Activated CD4-positive, alpha-beta T cell treated with anti-CD3 and anti-CD28 coated beads, Interleukin-2, amount 50 U/mL, for 48 hours (primary cell): ENCODE measurements at places on chromosomes 3 and 15.

DNA sequence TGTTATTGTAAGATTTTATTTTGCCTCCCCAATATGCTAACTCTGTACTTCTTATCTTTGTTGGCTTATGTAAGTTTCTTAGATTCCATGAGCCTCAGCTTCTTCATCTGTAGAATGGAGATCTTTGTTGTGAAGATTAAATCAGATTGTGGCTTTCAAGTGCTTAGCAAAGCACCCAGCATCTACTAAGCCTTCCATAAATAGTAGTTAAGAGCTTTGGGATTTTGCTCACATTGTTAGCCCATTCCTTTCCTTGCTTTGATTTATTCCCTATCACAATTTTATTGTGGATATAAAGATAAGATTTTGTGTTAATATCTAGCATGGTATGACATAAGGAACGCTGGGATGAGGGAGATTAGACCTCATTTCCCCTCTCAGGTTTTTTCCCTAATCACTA lies 501.4 kb downstream of the PYDC2 start:
- no peak for DNase-seq

DNA sequence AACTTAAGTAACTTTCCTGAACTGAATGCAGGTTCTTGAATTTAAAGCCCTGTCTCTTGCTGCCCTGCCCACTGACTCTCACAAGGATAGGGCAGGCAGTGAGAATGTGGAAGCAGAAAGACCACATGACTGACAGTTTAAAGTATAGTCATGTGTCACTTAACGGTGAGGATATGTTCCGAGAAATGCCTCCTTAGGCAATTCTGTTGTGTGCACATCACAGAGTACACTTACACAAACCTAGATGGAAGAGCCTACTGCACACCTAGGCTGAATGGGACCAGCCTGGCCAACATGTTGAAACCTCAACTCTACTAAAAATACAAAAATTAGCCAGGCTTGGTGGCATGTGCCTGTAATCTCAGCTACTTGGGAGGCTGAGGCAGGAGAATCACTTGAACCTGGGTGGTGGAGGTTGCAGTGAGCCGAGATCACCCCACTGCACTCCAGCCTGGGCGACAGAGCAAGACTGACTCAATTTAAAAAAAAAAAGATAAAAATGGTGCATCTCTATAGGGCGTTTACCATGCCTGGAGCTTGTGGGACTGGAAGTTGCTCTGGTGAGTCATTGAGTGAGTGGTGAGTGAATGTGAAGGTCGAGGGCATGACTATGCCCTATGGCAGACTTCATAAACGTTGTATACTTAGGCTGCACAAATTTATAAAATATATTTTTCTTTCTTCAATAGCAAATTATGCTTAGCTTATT lies 18.9 kb upstream of the COPG1 start:
- DNase-seq = peak; percentile 10

GRCh38 chr3:109851854-109852253 lies 514.5 kb upstream of the DPPA4 start:
- no peak for DNase-seq

GRCh38 chr3:155553780-155554179 lies 191.1 kb downstream of the PLCH1 start:
- DNase-seq = no peak

GRCh38 chr3:133540896-133541674 lies 32.4 kb upstream of the CDV3 start:
- no peak for DNase-seq

- DNase-seq = no peak
Measured at GRCh38 chr15:75140080-75140879, 61.4 kb upstream of the C15orf39 start.

DNA sequence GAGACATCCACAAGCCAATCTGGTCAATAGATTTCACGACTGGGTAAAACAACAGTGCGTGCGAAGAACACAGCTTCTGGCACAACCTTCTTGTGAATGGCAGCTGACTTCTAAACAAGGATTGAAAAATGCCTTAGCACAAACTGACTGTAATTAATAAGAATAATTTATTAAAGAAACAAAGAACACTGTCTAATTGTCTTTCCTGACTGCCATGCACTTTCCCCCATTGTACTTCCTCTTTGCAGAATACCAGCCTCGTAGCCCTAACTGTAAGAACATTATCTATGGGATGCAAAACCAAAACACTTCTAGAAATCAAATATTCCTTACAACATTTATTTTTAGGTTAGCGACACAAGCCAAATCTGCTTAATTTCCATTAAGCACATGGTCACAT lies 6.5 kb downstream of the FOXP1 start:
- DNase-seq = no peak

DNA sequence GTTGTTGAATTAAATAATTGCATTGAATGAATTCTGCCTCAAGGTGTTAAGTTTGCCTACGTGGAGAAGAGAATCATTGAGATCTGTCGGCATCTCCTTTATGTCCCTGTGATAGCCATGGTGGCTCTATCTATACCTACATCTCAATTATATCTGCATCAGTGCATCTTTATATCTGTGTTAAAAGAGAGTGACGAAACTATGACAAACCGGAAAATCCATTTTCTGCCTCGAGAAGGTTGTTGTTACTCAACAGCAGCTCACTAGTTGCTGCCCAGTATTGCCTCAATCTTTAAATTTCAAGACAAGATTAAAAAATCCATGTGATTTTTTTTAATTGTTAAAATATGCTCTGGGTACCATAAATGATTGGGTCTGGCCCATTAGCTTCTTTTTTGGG lies 58.7 kb downstream of the GUCA1C start:
- no peak for DNase-seq

GRCh38 chr3:61908382-61908781 lies 347.0 kb downstream of the PTPRG start:
- DNase-seq = no peak

GRCh38 chr15:101127506-101128076 lies 124.3 kb downstream of the CHSY1 start:
- peak; percentile 43 for DNase-seq

DNA sequence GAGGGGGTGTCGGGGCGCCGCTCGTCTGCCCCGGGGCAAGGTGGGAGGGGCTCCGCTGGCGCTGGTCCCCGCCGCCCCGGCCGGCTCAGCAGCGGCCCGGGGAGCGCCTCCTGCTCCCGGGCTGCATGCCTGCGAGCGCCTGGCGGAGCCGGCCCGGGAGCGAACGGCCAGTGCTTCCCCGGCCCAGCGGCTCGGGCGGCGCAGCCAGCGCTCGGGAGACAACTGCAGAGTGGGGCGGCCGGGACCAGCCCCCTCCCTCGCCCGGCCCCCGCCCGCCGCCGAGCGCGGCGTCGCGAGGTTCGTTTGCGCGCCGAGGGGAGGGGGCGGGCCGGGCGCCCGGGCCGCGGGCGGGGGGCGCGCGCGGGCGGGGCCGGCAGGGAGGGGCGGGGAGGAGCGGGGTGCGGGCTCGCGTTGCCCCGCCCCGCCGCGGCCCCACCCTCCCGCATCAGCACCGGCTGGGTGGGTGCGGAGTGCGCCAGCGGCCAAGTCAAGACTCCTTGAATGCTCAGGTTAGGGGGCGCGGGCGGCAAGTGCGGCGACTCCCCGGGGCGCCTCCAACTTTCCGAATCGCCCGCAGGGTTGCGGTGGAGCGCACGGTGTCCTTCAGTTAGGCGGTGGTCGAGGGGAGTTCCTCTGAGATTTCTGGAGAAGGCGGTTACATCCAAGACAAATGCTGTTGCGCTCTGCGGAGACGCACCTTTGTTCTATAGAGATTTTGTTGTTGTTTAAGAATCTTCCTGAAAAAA lies at the start of gene RGMA:
Gene RGMA (minus strand): TSS at position 231 of the 746 bp plus-strand sequence. CDS start 279 bp downstream, outside the sequence.
- peak; percentile 19 for DNase-seq

- DNase-seq = no peak
Measured at GRCh38 chr3:158105119-158105709, 1.0 kb downstream of the SHOX2 start.

DNA sequence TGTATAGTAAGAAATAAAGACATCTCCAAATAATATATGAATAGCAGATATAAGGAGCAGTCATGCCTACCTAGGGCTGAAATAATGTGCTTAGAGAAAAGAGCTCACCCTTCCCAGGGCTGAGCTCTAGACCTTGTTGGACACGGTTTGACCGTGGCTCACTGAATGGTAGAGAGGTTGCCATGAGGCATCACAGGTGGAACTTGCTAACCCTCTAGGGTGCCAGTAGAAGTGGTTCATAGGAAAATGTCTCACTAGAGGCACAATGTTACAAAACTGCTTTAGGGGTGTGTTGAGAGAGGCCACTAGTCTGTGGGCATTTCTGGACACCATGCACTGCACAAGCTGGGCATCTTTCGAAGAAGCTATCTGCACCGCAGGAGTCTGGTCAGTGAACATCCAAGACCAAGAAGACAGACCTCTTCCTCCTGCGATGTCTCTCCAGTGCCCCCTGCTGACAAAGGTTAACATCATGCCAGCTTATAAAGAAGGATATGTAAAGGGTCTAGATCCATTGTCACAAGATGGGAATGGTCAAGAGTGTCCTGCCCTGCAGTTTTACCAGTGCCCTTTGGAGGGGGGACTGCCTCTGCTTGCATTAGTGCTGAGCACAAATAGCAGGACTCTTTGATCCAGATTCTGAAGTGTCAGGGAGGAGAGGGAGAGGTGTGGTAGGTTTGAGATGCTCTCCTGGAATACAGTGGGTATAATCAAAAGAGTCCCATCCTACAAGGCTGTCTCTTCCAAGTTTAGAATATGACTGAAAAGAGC lies 266.8 kb downstream of the ZNF385D start:
- DNase-seq = peak; percentile 7

DNA sequence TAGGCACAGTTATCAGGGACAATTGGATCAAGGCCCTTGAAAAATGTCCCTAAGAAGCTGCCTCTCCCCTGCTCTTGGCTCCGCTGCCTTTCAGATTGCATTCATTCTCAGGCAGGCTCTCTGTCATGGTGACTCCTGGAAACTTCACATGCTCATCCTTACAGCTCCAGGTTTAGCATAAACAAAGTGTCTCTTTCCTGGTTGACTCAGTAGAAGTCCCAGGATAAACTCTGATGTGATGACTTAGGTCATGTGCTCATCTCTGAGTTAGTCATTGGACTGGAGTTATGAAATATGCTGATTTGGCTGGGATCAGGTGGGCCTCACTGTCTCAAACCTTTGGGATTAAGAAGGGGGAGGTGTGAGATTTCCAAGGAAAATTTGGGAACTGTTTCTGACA lies 243.8 kb downstream of the ZNF621 start:
- no peak for DNase-seq

- DNase-seq = no peak
Measured at GRCh38 chr3:114223143-114223542, 14.2 kb downstream of the ZNF80 start.

GRCh38 chr3:127092776-127093175 lies 100.2 kb upstream of the PRR23E start:
- DNase-seq = no peak

DNA sequence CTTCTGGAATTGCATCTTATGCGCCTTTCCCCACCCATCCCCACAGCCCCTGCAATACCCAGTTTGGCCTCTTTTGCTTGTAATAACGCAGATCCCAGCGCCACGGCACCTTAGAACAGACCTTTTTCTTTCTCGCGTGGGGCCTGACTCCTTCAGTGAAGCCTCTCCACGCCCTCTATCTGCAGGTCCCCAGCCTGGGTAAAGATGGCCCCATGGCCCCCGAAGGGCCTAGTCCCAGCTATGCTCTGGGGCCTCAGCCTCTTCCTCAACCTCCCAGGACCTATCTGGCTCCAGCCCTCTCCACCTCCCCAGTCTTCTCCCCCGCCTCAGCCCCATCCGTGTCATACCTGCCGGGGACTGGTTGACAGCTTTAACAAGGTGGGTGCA lies 594 bp downstream of the CRELD1 start:
- DNase-seq = no peak

- DNase-seq = no peak
Measured at GRCh38 chr15:45251888-45252287, at the start of gene SLC28A2. SLC28A2 (plus strand) TSS chr15:45252234; CDS start chr15:45253216, 982 bp downstream.

- no peak for DNase-seq
Measured at GRCh38 chr3:157061265-157061664, 98.7 kb downstream of the CCNL1 start.

DNA sequence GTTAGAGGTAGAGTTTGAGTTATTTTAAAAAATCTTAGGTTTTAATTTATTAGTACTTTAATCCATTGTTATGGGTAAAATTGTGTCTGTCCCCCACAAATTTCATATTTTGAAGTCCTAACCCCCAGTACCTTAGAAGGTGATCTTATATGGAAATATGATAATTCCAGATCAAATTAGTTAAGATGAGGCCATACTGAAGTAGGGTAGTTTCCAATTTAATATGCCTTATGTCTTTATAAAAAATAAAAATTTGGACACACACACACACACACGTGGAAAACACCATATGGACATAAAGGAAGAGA lies 18.6 kb upstream of the ADGRG7 start:
- DNase-seq = no peak

- DNase-seq = no peak
Measured at GRCh38 chr3:66488492-66488891, 12.3 kb downstream of the LRIG1 start.

DNA sequence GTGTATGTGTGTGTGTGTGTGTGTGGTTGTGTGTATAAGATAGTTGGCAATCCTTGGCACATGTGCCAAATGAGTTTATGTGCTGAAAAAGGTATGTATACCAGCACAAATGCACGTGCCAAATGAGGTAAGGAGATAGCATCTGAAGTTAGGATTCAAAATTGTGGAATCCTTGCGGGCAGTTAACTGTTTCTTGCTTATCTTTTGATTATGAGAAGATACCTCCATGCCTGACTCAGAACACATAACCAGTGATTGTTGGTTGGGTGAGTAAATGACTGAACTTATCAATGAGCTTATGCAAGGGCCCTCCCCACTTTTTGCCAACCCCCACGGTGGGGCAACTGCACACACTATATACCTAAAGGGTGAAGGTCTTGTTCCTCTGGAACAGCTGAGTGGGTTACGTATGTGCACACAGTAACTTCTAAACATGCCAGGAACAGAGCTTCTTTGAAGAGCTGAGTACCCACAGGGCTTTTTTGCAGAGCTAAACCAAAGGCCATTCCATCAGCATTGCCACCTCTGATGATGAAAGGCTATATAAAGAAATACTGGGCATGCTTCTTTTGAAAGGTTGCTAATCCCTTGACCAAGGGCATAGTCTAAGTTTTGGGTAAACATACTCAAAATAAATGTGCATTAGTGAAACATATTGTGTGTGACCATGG lies 60.1 kb downstream of the MEIS2 start:
- no peak for DNase-seq
